ENCODE measurements at places on chromosomes 5 and 9.

- no peak for DNase-seq
These were observed 472.6 kb downstream of the ENC1 start for GRCh38 chr5:74167930-74168315.

DNA sequence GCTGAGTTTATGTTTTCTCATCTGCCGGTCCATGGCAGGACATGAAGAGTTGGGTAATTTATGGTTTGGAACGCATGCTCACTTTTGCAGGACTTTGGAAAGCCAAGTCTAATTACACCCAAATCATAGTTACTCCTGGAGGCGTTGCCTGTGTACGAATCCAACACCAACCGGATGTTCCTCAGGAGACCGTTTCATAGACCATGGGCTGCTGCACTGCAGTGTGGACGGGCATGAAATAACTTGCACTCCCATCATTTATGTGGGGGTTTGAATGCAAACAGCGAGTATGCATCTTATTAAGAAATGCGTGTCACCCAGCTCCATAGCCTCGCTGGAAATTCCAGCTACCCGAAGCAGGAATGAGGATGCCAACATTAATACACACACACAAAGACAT, 96.1 kb upstream of the IRX2 start:
- no peak for DNase-seq

DNA sequence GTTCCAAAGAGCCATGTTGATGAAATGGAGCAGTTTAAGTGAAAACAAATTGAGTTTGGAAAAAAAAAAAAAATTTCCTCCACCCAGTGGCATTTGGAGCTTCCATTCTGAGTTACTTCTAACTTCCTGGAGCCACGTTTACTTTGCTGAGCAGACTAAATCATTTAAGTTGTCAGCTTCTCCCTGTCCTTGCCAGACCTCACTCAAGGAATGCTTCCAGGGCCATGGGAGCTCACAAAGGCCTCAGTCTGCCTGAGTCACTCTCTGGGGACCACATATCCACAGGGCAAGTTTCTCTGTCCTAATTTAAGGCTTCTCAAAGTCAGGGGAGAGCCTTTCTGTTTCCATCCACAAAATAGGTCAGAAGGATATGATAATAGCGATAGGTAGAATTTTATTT, 210.3 kb upstream of the TNC start:
- no peak for DNase-seq

DNA sequence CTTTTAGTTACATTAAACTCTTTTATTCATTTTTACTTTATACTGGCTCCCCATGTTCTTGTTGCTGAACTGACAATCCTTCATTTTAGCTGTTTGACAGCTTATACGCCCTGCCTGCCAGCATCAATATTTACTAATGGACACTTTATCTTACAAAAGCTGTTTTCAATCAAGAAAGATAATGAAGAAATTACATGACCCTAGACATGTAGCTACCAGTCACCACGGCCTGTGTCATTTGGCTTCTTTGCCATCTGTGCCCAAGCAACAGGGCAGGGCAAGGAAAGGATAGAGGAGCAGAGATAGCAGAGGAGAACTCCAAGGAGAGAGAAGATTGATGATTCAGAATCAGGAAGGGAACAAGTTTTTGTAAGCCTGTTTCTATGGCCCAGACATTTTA, 647.3 kb downstream of the BRINP1 start:
- no peak for DNase-seq

GRCh38 chr5:151092762-151093161, 11.9 kb upstream of the TNIP1 start:
- no peak for DNase-seq
